Effector memory CD4-positive, alpha-beta T cell (primary cell): ENCODE measurements at places on chromosomes 6 and 20.

DNA sequence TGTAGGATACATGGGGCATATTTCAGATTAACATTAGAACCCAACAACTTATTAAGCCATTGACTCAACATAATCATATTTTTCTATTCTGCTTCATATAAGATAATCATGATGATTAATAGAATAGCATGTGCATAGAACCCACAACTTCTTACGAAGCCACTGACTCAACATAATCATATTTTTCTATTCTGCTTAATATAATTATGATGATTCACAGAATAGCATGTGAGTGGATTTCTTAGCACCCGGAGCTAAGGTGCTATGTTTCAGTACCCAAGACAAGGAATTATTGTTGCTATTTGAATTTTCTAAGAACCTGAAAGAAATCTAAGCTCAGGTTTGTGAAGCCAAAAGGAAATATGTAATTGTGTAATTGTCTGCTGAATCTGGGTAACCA, 96.8 kb downstream of the TENT5A start:
- DNase-seq = no peak

- DNase-seq = no peak
Measured at GRCh38 chr6:73134588-73134987, 90.7 kb downstream of the KHDC1L start.

- DNase-seq = no peak
Measured at GRCh38 chr6:25404091-25404490, 124.9 kb downstream of the CARMIL1 start.

DNA sequence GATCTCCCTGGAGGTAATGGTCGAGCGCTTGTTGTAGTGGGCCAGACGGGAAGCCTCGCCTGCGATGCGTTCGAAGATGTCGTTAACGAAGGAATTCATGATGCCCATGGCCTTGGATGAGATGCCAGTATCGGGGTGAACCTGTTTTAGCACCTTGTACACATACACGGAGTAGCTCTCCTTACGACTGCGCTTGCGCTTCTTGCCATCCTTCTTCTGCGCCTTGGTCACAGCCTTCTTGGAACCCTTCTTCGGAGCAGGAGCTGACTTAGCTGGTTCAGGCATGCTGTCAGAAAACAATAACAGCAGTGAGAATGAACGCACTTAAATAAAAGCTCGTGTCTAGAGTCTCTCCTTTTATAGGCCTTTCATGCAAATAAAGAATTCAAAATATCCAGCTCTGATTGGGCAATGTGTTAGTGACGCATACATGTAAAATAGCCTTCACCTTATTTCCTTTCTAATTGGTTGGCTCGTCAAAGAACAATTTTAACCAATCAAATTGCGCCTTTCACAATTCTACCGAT, 129.2 kb downstream of the HFE start:
- peak; percentile 64 for DNase-seq

- DNase-seq = no peak
Measured at GRCh38 chr6:118488631-118489030, 59.5 kb upstream of the PLN start.

- no peak for DNase-seq
Measured at GRCh38 chr20:36548006-36548315, 6.6 kb downstream of the MYL9 start.

- peak; percentile 17 for DNase-seq
Measured at GRCh38 chr6:2765896-2766766, 938 bp downstream of the WRNIP1 start.

DNA sequence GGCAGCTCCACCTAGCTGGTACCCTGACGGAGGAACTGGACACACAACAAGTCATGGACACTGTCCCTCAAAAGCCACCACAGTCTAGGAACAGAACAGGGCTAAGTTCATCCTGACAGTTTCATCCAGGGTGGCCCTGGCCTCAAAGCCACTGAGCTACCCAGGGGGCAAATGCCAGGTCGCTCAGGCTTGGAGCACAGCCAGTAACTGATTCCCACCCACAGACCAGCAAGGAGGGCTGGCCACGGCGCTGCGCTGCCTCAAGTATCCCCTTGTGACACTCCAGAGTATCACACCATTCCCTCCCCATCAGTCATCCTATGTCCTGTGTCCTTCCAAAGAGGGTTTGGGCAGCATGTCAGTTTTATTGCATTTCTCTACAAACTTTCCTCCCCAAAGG, 72.2 kb downstream of the GINS1 start:
- DNase-seq = no peak

- DNase-seq = peak; percentile 45
Measured at GRCh38 chr20:63567386-63568169, 6.5 kb downstream of the HELZ2 start.
